Left lung (tissue), 14 donors: ENCODE measurements at places on chromosomes 13 and 19.

DNA sequence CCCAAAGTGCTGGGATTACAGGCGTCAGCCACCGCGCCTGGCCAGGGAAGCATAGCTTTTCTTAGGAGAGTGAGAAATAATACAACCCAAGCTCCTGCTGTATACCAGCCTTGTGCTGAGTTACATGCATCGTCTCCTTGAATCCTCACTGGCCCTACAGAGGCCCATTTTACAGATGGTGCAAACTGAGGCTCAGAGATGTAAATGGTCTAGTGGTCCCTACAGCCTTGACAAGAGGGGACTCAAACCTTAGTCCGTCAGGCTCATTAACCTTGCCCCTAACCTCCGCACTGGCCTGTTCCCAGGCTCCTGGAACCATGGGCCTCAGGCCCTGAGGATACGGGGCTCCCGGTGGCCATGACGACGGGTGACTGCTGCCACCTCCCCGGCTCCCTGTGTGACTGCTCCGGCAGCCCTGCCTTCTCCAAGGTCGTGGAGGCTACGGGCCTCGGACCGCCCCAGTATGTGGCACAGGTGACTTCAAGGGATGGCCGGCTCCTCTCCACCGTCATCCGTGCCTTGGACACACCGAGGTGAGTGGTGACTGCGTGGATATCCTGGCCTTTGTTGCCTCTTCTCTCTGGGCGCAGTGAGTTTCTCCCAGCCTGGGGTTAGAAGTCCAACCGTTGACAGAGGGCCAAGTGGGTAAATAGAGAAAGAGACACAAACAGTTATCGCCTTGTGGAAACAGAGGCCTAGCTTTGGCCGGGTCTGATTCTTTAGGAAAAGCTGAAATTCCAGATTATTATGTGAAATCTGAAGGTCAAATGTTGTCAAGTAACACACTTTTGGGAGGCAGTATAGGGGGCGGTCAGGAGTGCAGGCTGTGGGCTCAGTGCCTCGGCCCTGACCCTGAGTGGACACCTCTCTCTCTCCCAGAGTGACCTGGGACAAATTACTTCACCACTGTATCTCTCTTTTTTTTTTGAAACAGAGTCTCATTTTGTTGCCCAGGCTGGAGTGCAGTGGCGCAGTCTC lies 8.7 kb downstream of the MARCHF2 start:
- DNase-seq = no peak

DNA sequence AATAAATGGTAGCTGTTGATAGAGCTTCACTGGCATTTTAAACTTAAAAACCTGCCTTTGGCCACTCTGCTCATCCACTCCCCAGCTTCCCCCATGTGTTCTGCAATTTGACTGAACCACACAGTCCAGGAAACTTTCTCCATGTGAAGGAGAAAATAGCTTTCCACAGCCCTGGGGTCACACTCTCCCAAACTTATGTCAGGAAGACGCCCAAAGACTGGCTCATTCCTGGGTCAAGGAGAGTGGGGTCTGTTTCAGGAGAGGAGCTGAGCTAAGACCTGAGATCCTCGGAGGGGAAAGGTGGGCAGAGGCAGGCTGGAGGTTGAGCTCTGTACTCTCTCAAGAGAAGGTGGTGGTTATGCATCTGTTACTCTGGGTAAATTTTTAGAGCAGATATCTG lies 48.7 kb upstream of the GPI start:
- no peak for DNase-seq

DNA sequence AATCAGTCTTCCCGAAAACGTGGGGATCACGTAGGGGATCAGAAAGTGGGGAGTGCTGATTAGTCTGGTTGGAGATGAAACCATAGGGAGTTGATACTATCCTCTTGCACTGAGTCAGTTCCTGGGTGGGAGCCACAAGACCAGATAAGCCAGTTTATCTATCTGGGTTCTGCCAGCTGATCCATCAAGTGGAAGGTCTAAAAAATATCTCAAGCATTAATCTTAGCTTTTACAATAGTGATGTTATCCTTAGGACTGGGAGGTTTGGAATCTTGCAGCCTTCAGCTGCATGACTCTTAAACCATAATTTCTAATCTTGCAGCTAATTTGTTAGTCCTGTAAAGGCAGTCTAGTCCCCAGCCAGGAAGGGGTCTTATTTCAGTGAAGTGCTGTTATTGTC lies 2474.2 kb downstream of the PCDH9 start:
- DNase-seq = no peak

DNA sequence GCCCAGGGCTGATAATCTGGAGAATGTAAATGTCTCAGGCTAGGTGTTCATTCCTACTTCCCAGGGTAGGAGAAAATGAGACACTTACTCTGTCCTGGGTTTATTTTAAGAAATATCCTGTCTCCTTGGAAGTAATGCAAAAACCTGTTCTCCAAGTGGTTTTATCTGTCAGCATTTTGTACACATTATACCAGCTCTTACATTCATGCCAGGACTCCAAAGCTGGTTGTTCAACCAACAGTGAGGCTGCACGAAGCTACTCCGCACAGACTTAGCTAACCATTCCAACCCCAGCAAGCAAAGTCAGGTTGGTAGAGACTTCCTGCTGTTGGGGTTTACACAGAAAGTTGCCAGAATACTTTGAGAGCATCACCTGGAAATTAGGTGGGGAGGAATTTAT lies 55.6 kb downstream of the SLC7A1 start:
- DNase-seq = peak; percentile 28

GRCh38 chr13:64305246-64305645 lies 2889.6 kb upstream of the PCDH20 start:
- no peak for DNase-seq

DNA sequence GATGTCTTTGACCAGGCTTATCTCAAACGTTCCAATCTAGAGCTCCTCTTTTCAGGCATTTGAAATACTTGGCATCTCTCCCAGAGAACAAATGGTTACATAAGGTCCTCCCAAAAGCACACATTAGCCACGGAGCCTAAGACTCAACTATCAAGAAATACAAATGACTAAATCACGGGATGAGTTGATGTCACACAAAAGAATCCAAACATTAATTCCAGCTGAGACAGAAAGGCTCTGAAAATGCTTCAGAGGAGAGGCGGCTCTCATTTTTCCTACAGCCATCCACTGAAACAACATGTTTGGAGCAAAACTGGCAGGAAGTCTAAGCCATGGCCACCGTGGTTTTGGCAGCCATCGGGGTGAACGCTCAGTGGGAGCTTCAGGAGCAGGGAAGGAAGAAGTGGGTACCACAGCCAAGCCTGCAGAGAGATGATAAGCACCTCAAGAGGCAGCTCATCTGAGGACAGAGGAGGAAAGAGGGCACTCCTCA lies 122.5 kb downstream of the STK24 start:
- DNase-seq = no peak

DNA sequence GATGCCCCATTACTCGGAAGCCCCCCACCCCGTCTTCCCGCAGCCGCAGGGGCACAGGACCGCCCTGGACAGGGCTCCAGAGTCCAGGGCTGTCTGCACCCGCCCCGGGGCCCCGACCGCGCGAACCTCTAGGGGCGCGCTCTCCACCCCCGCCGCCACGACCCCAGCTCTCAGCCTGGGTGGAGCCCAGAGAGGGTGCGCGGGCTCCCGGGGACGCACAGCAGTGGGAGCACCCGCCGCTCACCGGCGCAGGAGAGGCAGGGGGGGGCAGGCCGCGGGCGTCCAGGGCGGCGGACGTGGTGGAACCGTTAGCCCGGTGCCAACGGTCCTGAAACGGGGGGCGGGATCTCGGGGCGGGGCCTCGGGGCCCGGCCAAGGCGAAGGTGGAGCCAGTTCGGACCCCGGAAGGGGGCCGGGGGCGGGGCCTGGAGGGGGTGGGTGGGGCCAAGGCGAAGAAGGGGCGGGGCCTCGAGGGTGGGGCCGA lies at the start of gene ATP8B3:
ATP8B3 (minus strand) TSS at position 335 of the 484 bp plus-strand sequence. CDS start 540 bp downstream, outside the sequence.
- DNase-seq = no peak

- DNase-seq = no peak
These were observed 297.8 kb downstream of the ZNF536 start for GRCh38 chr19:30670011-30670329.

DNA sequence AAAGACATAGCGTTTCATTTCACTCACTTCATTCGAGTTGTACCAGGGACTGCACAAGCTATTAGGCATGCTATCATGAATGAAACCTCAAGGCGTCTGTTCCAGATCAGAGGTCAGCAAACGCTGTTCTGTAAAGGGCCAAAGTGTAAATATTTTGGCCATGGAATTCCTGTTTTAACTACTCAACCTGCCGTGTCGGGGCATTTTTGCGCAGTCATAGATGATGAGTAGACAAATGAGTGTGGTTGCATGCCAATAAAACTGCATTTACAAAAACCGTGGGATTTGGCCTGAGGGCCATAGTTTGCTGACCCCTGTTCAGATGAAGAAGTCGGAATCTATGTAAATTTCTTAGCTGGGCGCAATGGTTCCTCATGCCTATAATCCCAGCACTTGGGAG lies 6.5 kb downstream of the INSR start:
- DNase-seq = no peak

GRCh38 chr13:52850396-52851136 lies 2.1 kb upstream of the PCDH8 start:
- DNase-seq = peak; percentile 61

DNA sequence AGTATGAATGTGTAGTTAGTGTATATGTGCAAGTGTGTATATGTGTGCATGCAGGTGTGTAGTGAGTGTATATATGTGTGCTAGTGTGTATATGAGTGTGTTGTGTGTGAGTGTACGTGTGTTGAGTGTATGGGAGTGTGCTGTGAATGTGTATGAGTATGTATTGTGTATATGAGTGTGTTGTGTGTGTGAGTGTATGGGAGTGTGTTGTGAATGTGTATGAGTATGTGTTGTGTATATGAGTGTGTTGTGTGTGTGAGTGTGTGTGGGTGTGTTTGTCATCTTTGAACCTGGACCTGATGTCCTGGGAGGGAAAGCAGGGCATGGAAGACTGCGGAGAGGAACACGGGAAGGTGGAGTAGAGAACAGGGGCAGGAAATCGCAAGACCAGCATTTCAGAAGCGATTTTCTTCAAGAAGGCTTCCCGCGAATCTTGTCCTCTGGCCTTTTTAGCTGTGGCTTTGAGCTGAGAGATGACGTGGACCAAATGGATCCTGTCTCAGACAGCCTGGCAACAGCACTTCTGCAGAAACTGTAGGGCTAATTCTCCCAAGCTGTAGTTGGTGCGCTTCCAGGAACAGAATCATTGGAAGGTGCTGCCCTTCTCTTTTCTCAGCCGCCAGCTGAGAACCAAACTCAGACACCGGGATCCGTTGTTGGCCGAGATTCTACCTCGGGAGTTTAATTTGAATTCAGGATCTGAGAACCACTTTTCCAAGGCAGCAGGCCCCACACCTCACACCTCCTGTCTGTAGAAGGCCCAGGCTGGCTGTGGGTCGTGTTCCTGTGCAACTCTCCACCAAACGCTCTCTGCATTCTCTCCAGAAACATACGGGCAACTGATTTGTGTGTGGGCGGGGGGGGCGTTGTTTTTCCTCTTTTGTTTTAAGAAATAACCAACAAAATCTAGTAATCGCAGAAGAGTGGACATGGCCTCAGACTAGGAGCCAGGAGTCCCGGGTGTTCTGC lies 94.7 kb upstream of the RAP2A start:
- peak; percentile 54 for DNase-seq
